ENCODE measurements at places on chromosomes 6 and 20. TPM values are rescaled to one million over a fixed set of nuclear protein-coding genes. Genes with fewer than 3 reads are reported as not detected.

The BEND6 gene
- 1.2 TPM for total RNA-seq

GRCh38 chr20:60883496-60883895, 368.6 kb upstream of the CDH4 start:
- DNase-seq: no peak

- no peak for DNase-seq
These were observed 20.9 kb upstream of the EPM2A start for GRCh38 chr6:145756170-145756662.

- DNase-seq: no peak
These were observed 11.3 kb downstream of the OCSTAMP start for GRCh38 chr20:46539113-46539512.

The PLN gene
- 0.04 TPM for total RNA-seq

DNA sequence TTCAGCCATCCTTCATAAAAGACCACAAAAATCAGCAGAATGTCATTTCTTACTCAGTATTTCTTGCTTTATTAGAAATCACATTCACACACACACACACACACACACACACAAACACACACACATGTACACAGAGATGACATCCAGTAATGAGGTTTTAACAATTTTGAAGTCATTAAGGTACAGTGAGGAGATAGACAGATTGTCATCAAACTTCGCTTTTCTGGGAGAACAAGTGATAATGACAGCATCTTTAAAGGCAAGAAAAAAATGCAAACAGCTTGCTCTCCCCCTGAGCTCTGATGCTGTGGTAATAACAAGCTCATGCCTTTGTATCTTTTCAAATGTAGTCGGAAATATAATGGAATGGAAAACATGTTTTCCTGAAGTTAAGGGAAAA, 184.4 kb upstream of the RNF217 start:
- no peak for DNase-seq

The ITPR3 gene
- 62.5 TPM for total RNA-seq

DNA sequence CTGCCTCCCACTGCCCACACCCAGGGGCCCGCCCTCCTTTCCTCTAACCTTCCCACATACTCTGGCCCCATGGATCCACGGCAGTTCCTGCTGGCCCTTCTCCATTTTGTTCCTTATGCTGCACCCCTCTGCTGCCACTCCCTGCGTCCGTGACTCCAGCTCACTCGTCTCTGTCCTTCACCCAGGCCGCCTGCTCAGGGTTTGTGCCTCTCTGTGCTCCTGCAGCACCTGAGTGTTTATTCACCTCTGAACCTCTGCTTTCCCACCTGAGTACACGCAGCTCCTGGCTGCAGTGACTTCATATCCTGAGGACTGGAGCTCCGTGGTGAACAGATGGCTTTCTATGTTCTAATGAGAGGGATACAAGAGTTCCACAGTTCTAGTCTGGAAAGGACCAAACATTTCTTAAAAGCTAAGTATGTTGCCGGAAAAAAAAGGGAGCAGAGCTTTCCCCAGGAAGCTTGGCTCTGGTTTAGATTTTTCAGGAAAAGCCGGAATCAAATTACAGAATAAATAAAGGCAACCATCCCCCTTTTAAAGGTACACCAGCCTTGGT, 1.5 kb upstream of the GNRH2 start:
- DNase-seq: no peak

The MCCD1 gene
- not detected for total RNA-seq

GRCh38 chr6:33583591-33584155, 3.6 kb upstream of the BAK1 start:
- DNase-seq: no peak

- DNase-seq: no peak
These were observed 391.2 kb upstream of the MAP3K7 start for GRCh38 chr6:90978046-90978445.
